ENCODE measurements at places on chromosomes 2 and 18.

DNA sequence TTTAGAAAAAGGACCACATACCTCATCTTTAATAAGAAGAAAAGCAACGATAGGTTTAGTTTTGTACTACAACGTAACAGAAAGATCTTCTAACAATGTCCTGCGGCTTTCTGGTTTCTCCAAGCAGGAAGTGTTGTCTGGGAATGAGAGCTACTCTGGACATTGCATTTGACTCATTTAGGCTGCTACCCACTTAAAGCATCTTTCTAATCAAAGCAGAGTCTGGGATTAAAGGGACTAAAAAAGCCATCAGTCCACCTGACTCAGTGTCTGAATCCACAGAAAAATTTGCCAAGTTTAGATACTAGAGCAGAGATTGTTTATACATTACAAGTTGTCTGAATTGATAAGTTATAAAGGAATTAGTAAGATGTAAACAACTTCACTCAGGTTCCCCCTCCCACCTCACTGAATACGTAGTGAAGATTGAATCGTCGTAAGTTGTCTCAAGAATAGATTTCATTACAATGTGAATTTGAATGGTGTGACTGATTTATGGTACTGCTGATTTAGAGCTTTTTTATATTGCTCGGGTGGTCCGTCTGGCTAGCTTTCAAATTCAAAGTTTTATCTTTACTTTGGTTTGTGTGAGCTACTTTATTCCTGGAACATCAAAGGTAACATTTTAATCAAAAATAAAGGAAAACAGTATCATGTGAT, 70.2 kb upstream of the SMIM21 start:
- DNase-seq: no peak

GRCh38 chr2:165572151-165572550, 102.7 kb downstream of the CSRNP3 start:
- DNase-seq: no peak

DNA sequence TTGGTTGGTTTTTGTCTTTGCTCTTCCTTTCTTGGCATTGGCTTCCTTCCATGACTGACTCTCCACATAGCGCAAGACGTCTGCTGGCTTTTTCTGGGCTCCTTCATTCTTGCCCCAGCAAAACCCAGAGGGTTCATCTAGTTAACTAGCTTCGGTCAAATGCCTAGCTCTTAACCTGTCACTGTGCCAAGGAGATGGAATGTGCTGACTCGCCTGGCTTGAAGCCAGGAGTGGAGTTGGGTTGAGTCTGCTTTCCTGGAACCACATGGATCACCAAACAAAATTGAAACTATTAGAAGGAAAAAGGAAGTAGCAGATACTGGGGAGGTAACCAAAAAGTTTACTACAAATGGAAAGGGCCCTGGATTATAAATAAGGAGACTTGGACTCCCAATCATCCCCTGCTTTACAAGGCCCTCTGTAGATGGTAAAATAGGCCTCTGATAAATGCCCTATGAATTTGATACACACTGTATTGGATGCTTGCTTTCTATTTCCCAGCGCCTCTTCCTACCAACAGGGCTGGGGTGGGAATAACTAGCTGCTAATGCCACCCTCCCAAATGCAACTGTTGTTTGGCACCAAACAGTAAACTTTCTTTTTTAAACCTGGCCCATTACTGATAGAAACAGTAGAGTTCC, 11.3 kb downstream of the MALT1 start:
- DNase-seq: peak; percentile 85

GRCh38 chr2:19111354-19111753, 247.1 kb downstream of the OSR1 start:
- no peak for DNase-seq

GRCh38 chr2:8630676-8631464, 51.0 kb upstream of the ID2 start:
- DNase-seq: no peak

DNA sequence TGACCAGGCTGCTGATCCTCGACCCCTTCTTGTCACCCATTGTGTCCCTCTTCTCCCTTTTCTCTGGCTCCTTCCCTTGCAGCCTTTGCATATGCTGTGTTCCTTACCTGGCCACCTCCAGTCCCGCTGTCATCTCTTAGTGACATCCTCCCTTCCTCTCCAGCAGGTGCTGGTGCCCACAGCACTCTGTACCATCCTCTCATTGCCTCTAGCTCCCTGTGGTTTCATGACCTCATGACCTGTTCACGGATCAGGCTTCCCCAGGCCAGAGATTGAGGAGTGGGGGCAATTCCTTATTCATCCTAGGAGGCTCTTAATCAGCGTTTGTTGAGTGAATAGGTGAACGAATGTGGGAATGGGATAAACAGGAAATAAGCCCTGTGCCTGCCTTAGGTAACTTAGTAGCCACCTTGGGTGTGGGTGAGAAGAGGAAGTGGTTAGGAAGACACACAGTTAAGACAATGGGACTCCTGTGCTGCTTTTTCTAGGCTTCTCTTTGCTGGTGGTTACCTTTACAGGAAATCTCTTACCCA, 35.5 kb downstream of the ITGA6 start:
- DNase-seq: no peak

All from fibroblast of the conjunctiva (primary cell).